ENCODE measurements at places on chromosomes 1 and 21.

GRCh38 chr1:175073633-175074032, 6.0 kb downstream of the TNN start:
- DNase-seq = no peak

DNA sequence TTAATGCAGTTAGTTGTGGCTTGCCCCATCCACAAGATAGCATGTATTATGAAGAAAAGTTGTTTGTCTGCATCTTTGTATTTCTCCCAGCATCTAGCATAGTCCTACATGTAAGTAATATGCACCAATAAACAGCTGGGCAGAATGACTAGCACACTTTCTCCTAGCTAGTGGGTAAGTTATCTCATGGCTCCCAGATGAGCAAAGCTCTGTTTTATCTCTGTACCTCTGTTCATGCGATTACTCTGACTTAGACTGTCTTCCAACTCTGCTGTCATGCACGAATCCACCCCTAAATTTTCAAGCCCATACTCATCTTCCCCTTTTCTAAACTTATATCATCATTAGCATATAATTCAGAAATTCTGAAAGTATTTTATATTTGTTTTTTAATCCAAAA, 37.5 kb upstream of the KCTD3 start:
- no peak for DNase-seq

DNA sequence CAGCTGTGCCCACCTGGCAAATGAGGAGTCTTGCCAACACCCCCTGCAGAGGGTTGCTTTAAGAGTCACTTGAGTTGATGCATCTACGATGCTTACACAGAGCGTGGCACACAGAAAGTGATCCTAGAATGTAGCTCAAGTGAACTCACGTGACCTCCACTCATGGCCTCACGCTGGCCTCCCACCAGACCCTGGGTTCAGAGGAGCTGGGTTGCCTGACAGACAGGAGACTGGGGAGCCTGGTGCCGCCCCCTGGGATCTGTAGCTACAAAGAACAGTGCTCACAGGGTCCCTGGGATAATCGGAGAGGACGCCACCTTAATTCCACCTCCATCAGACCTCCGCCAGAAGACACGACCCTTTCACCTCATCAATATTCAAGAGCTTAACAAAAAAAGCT, 81.4 kb upstream of the CASZ1 start:
- DNase-seq = no peak

DNA sequence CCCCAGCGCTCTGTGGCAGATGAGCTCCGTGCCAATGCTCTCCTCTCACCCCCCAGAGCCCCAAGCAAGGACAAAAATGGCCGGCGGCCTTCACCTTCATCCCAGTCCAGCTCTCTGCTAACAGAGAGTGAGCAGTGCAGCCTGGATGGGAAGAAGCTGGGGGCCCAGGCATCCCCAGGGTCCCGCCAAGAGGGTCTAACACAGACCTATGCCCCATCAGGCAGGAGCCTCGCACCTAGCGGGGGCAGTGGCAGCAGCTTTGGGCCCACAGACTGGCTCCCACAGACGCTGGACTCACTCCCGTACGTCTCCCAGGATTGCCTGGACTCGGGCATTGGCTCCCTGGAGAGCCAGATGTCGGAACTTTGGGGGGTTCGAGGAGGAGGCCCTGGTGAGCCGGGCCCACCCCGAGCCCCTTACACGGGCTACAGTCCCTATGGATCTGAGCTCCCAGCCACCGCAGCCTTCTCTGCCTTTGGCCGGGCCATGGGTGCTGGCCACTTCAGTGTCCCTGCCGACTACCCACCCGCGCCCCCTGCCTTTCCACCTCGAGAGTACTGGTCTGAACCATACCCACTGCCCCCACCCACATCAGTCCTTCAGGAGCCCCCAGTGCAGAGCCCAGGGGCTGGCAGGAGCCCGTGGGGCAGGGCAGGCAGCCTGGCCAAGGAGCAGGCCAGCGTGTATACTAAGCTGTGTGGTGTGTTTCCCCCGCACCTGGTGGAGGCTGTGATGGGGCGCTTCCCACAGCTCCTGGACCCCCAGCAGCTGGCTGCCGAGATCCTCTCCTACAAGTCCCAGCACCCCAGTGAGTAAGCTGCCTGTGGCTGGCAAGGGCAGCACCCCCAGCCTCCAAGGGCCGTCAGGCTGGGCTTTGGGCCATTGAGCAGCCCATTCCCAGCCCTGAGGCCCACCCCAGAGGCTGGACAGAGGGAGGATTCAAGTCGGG, 8.7 kb downstream of the ZC3H12A start:
- no peak for DNase-seq

- no peak for DNase-seq
Observed at GRCh38 chr1:4464478-4464877, 189.9 kb upstream of the AJAP1 start.

- DNase-seq = no peak
Observed at GRCh38 chr1:115086176-115086830, 3.0 kb downstream of the TSPAN2 start.

GRCh38 chr1:234933475-234933874, 195.2 kb downstream of the TOMM20 start:
- DNase-seq = no peak

- no peak for DNase-seq
Observed at GRCh38 chr21:36183144-36183795, 26.6 kb downstream of the DOP1B start.

GRCh38 chr1:216430744-216431143, 7.5 kb upstream of the USH2A start:
- DNase-seq = no peak

- no peak for DNase-seq
Observed at GRCh38 chr1:6177681-6178380, 2.3 kb downstream of the CHD5 start.

GRCh38 chr1:101723415-101723814, 273.3 kb downstream of the OLFM3 start:
- DNase-seq = no peak

- no peak for DNase-seq
Observed at GRCh38 chr1:246491551-246492053, 15.5 kb downstream of the SMYD3 start.

DNA sequence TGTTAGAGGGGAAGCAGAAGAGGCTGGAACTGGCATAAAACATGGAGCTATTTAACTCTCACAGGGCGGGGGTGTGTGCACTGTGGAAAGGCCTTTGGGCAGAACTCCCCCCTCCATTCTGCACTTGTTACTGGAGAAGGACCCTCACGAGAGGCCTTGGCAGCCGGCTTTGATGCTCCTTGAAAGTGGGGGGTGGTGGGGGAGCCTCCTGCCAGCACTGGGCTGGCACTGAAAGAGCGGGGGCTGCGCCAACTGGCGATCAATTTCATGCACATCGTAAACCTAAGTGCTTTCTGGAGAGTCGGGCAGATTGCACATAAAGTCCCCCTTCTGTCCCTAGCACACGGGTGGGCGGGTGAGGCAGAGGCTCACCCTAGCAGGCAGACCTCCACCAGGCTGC, 28.9 kb downstream of the FOXO6 start:
- no peak for DNase-seq

DNA sequence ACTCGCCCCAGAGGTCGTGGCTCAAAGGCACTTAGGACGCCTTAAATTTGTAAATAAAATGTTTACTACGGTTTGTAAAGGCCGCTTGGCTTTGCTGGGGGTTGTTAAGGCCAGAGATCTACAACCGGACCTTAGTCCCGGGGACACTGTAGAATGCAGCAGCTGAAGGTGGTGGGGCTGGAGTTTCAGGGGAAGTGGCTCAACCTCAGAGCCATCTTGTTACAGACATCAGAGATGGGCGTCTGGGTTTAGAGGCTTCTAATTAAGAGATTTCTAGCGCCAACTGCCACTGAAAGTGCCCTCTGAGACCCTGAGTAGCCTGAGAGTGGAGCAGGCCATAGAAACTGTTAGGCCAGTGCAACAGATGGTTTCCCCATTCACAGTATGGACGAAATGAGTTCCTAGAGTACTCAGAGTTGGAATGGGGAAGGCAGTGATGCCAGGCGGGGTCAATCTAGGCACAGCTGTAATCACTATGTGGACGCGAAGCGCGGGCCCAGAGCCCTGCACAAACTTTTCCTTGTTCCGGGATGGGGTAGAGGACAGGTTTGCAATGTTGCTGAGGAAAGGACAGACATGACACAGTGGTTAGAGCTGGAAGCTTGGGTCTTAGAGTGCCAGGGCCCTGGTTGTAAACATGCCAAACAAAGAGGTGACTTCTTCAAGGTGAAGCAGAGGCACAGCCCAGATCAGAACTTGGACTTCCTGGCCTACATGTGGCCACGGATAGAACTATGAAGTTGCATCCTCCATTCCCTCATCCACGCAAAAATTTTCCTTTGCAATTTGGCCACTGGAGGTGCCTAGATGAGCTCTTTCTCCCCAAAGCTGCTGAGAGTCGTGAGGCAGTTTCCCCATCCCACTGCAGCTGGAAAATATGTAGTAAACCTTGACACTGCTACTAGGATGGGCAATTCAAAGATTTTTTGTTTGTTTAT, 6.0 kb downstream of the HLX start:
- no peak for DNase-seq

DNA sequence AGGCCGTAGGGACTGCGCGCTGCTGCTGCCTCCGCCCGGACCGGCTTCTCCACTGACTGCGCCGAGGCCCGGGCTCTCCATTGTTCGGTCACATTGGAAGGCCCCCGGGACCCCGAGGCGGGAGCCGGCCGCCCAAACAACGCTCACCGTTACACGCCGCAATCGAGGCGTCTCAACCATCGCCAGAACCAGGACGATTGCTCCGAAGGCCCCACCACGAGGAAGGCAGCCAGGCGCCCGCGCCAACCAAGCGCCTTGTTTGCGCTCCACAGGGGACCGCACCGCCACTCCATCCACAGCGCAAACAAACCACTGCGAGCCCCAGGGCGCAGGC, 595 bp downstream of the GLUL start:
- DNase-seq = no peak

- no peak for DNase-seq
Observed at GRCh38 chr1:45836451-45836850, 33.0 kb downstream of the MAST2 start.

DNA sequence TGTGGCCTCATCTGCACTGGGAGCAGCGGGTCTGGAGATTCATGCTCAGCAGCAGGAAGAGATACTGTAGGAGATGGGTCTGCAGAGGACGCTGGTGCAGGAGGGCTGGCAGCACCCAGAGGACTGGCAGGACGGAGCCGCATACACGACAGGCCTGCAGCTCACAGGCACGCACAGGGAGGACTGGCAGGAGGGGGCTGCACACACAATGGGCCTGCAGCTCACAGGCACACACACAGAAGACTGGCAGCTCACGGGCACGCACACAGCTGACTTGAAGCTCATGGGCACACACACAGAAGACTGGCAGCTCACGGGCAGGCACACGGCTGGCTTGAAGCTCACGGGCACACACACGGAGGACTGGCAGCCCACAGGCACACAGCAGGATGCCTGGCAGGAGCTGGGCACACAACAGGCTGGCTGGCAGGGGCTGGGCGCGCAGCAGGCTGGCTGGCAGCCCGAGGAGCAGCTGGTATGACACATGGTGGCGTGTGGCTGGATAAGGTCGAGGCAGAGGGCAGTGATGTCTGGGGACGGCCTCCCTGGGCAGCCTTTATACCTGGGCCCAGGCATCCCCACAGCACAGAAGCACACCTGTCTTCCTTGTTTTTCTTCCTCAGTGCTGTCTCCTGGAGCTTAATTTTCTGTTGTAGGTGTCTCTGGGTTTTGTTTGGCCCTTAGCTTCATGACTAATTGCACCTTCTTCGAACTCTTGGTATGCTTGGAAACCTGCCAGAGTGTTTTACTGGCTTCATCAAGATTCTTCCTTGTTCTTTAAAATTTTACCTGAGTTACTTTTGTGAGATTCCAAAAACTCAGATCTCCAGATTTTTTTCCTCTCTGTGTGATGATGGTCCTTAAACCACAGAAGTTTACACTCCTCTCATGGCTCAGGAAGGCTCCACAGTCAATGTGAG, at the start of gene KRTAP12-2:
Gene KRTAP12-2, minus strand, starts transcription at position 527 of the 920 bp plus-strand sequence. Its CDS starts 41 bp downstream, at position 486.
- DNase-seq = no peak

DNA sequence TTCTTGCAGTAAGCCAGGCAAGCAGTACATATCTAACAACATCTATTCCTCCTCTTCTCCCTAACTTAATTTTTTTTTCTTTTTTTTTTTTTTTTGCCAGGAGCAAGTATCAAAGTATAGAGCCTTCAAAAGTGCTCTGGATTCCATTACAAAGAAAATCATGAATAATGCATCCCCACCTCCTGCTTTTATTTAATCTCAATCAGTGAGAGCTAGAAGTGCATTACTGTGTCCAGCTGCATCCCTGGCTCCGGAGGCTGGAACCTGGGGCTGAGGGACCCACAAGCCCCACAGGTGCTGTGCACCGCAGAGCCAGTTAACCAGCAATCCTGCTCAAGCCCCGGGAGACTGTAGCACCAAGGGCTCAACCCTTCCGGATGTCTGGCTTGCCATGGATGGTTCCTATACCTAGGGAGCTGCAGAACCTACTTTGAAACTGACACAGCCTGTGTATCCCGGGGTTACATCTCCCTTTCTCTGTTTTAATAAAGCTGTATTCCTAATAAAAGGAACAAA, 455.9 kb upstream of the RUNX1 start:
- no peak for DNase-seq

- no peak for DNase-seq
Observed at GRCh38 chr1:163970699-163971098, 588.3 kb upstream of the PBX1 start.

GRCh38 chr1:12075195-12076114, 12.4 kb downstream of the TNFRSF8 start:
- peak; percentile 80 for DNase-seq

GRCh38 chr1:118290571-118290970, 105.5 kb upstream of the SPAG17 start:
- no peak for DNase-seq

DNA sequence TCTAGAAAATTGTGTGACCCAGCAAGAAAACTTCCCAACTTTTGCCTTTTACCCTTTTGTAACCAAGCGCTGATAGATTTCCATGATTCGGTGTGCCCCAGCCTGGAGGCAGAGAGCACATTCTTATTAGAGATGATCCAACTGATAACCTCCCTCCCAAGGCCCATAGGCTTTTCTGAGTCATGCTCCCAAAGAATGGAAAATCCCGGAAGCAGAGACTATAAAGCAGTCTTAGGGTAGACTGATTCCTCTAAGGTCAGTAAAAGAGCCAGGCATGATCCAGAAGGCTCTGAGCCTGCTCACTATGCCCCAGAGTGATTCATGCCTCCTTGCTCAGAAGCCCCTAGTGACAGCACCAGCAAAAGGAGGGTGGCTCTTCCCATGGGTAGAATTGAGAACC, 4.3 kb downstream of the CAMK1G start:
- DNase-seq = no peak

DNA sequence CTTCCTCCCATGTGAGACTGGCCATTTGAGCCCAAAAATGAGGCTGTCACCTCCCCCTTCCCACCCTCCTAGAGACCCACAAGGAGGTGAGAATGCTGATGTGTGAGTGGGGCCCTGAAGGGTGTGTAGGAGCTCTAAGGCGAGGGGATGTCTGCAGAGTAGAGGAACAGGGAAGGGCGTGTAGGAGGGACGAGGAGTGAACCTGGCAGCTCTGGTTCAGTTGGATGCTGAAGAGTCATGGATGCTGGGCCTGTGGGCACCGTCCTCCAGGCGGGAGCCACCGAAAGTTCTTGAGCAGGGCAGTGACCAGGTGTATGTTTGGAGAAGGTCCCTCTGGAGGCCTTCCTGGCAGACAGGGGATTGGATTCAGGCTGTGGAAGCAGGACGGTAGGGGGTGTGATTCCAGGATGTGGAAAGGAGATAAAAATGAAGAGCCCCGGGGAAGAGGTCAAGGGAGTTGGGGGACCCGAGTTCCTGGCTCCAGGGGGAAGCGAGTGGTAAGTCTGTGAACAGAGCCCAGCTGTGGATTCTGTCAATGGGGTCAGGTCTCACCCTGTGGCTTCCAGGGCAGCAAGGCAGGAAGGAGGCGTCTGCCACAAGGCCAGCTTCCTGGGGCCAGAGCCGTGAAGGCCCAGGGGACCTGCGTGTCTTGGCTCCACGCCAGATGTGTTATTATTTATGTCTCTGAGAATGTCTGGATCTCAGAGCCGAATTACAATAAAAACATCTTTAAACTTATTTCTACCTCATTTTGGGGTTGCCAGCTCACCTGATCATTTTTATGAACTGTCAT, 7.9 kb downstream of the SAMD11 start:
- DNase-seq = no peak

Data from GM04503 (cell line).